ENCODE measurements at places on chromosomes 2 and 18. TPM values are rescaled to one million over a fixed set of nuclear protein-coding genes. Genes with fewer than 3 reads are reported as not detected.

DNA sequence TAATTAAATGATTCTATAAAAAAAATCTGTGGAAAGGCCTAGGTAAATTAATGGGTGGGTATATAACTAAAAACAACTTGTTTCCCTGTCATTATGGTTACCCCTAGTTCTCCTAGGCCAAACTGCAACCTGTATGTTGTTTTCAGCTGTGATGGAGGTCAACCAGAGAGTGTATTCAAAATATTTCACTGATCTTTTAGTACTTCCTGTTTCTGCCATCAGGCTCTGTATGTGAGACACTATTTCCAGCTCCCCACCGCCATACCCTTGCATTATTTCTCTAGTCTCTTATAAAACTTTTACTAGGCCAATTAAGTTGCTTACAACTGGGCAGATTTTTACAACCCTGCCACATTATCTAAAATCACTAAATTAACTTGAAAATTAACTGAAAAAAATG, 21.0 kb upstream of the CDKL4 start:
- no peak overlapping the region for H3K4me3 ChIP-seq
- no peaks in the 10 kb centered on the region for H3K4me1 ChIP-seq
- H3K27me3 ChIP-seq = no peaks in the 10 kb centered on the region
- no peak for DNase-seq

DNA sequence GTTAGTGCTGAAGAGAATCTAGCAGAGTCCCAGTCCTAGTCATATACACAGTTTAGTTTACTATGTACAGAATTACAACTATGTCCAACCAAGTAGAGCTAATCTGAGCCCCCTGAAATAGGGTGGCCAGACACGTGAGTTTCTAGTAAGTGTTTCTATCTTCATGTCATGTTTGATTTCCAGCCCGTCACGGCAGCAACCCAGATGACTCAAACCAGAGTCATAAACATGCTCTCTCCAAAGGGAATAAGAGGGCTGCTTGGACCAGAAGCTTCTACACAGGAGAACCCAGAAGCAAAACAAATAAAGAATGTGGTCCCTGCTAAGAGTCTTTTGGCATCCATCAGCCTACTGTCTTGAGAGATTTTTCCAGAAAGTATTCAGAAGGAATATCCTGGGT, 64.9 kb upstream of the WIPF1 start:
- H3K27me3 ChIP-seq = no peaks in the 10 kb centered on the region
- no peak for DNase-seq
- H3K27ac ChIP-seq = no peak overlapping the region
- H3K36me3 ChIP-seq = no peaks in the 10 kb centered on the region
- peaks cover 2% of the 10 kb centered on the region for H3K4me1 ChIP-seq

DNA sequence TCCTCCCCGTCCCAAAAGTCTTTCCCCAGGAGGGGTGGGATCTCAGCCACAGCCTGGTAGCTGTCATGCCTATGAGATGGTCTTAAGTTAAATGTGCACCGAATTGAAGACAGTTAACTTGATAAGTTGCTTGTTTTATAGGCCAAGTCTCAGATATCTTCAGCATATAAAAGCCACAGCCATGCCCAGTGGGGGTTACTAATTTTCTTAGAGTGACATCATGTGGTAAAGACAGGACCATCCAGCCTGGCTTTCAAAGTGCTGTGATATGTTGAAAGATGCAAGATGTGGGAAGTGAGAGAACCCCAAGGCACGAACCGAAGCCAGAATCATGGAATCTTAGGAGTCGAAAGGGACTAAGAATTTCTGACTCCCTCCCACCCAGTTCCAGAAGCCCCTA, 42.1 kb upstream of the FAM124B start:
- no peak overlapping the region for H3K27ac ChIP-seq
- H3K36me3 ChIP-seq = peaks cover 20% of the 10 kb centered on the region
- H3K4me1 ChIP-seq = no peaks in the 10 kb centered on the region
- H3K4me3 ChIP-seq = no peak overlapping the region
- H3K27me3 ChIP-seq = no peaks in the 10 kb centered on the region

DNA sequence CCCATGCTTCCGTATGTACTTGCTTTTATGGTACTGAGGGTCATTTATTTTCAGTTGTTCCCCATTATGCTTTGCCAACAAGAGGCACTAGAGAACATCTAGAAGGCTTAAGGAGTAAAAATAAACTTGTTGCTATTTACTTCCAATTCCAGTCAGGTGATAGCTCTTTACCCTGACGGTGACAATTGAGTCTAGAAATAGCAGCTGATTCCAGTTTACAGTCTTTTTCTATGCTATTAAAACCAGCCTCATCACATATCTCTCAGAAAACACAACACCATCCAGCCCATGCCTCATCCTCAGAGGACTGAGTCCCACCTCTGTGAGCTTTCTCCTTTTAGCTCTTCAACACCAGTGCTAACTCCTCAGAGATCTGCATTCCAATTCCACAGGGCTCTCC, 327.0 kb downstream of the GPD2 start:
- peaks cover 17% of the 10 kb centered on the region for H3K36me3 ChIP-seq
- no peak for DNase-seq
- H3K27ac ChIP-seq = no peak overlapping the region
- no peak overlapping the region for H3K4me3 ChIP-seq
- no peaks in the 10 kb centered on the region for H3K4me1 ChIP-seq

DNA sequence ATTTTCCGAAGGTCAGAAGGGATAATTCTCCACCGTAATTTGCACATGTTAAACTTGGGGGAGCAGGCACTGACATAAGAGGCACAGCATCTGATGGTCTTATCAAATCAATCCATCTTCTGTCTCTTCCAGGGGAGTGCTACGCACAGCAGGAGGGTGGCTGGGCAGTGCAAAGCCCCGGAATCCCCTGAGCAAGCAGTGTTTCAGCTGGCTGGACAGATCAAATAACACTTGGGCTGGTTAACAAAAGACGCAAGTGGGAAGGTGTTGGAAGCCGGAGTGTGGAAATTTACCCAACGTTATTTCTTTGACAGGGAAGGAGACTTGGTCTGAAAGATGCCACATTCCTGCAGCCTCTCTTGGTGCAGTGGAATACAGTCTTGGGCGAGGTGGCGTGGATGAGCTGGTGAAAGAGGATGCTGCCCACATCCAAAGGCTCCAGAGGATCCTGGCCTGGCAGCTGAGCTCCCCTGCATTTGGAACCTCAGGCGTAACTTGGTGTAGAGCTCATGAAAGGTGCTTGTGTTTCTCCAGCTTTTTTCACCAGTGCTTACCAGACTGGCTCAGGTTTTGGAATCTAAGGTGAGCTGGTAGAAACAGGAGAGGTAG, 103.0 kb downstream of the MAPK4 start:
- H3K27me3 ChIP-seq = no peaks in the 10 kb centered on the region
- no peak overlapping the region for H3K4me3 ChIP-seq
- no peak for DNase-seq
- peaks cover 7% of the 10 kb centered on the region for H3K36me3 ChIP-seq
- H3K27ac ChIP-seq = no peak overlapping the region
- H3K4me1 ChIP-seq = no peaks in the 10 kb centered on the region

DNA sequence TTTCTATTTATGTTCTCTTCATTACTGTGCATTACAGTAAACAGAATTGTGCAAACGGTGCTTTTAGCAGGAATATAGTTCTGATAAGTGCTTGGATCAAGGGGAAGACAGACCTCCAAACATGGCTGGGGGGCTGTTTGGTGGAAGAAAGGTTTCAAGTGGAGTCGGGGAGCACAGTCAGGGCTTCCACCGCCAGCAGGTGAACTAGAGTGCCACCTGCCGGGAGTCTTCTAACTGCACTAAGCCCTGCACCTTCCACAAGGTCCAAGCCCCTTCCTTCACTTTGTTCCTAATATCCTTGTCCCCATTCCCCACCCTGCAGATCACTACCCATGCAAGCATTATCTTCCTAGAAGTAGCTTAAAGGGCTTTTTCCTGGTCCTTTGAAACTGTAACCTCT, 11.1 kb downstream of the ONECUT2 start:
- H3K4me3 ChIP-seq = no peak overlapping the region
- H3K36me3 ChIP-seq = no peaks in the 10 kb centered on the region
- peak; percentile 62 for DNase-seq

DNA sequence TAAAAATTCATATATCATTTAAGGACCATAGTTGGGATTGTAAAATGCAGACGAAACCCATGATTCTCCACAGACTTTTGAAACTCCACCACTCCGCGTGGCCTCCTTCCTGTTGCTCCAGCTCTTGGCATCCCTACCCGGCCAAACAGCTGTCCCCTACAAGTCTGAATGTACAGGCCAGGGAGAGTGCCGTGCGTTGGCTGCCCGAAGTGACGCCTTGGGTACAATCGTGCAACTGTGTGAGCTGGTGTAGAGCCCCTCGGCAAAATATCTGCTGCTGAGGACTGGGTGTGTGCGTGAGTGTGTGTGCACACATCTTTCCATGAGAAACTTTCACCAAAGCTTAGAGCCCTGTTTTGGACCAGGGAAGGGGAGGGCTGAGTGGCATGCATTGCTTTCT, 43.8 kb upstream of the ZNF516 start:
- no peaks in the 10 kb centered on the region for H3K27me3 ChIP-seq
- DNase-seq = no peak
- H3K4me1 ChIP-seq = no peaks in the 10 kb centered on the region
- no peak overlapping the region for H3K4me3 ChIP-seq
- no peak overlapping the region for H3K27ac ChIP-seq

GRCh38 chr2:191786694-191787093, 60.2 kb downstream of the CAVIN2 start:
- no peaks in the 10 kb centered on the region for H3K4me1 ChIP-seq
- H3K36me3 ChIP-seq = no peaks in the 10 kb centered on the region
- H3K4me3 ChIP-seq = no peak overlapping the region
- H3K27ac ChIP-seq = no peak overlapping the region
- H3K27me3 ChIP-seq = no peaks in the 10 kb centered on the region

DNA sequence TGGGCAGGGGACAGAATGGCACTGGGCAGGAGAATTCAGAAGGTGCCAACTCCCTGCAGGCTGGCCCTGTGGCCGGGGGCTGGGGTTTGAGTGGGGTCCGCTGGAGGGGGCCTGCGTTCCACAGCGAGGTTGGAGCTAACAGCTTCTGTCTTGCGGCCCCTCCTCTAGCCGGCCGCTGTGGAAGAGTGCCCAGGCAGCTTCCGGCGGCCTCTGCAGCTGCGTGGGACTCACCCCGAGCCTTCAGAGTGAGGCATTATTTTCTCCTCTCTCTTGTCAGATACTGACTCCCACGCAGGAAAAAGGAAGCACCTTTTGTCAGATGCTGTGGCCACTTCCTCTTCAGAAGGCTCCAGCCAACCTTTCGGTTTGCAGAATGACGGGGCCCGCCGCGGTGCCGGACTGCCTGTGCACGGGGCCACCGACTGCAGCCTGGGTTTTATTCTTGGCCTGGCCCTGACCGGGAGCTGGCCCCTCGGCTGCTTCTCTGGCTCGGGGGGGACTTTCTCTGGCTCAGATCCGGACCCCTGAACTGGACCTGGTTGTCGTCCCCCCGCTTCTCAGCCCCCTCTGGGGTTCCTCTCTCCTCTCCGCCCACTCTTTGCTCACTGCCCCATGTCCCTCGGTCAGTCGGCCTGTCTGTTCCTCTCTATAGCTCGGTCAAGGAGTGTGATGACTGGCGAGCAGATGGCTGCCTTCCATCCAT, 40.1 kb downstream of the ARHGAP25 start:
- H3K27ac ChIP-seq = no peak overlapping the region
- no peaks in the 10 kb centered on the region for H3K27me3 ChIP-seq
- H3K4me3 ChIP-seq = no peak overlapping the region
- H3K36me3 ChIP-seq = no peaks in the 10 kb centered on the region
- DNase-seq = no peak

GRCh38 chr2:54397426-54397825, 58.7 kb upstream of the SPTBN1 start:
- no peaks in the 10 kb centered on the region for H3K36me3 ChIP-seq
- H3K27me3 ChIP-seq = no peaks in the 10 kb centered on the region
- H3K4me3 ChIP-seq = no peak overlapping the region
- no peaks in the 10 kb centered on the region for H3K4me1 ChIP-seq
- H3K27ac ChIP-seq = no peak overlapping the region

GRCh38 chr18:37612524-37613252, 47.1 kb upstream of the CELF4 start:
- peaks cover 7% of the 10 kb centered on the region for H3K36me3 ChIP-seq
- no peak for DNase-seq
- H3K27me3 ChIP-seq = no peaks in the 10 kb centered on the region
- H3K4me3 ChIP-seq = no peak overlapping the region
- no peak overlapping the region for H3K27ac ChIP-seq
- H3K4me1 ChIP-seq = no peaks in the 10 kb centered on the region

- no peak overlapping the region for H3K4me3 ChIP-seq
- no peak overlapping the region for H3K27ac ChIP-seq
- no peaks in the 10 kb centered on the region for H3K36me3 ChIP-seq
- no peaks in the 10 kb centered on the region for H3K4me1 ChIP-seq
Observed at GRCh38 chr18:78406743-78407465, 572.7 kb upstream of the SALL3 start.

DNA sequence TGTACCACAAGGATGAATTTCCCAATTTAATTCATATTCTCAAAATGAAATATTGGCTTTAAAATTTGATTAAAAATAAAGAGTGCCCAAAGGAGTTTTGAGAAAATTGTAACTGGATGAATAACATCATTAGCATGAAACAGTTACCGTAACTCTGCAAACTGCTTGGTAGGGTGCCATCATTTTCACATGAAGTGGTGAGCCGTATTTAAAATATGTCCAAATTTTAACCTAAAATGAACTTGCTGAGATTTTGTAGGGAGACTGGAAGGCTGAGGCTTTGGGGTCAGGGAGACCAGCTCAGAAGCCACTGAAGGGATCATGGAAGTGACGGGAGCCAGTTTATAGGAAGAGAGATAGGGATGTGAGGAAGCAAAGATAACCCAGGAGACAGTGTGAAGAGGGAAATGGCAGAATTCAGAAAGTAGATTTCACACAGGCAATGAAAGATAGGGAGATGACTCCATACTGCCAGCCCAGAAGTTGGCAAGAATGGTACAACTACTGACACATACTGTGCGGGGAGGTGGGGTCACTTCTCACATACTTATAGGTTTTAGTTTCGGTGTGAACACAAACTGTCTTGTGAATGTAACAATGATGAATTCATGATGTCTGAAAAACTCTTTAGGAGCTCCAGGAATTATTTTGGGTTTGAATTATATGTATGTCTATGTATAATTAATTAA, 53.8 kb downstream of the EFEMP1 start:
- no peak overlapping the region for H3K27ac ChIP-seq
- no peaks in the 10 kb centered on the region for H3K4me1 ChIP-seq
- H3K27me3 ChIP-seq = no peaks in the 10 kb centered on the region
- no peak for DNase-seq
- no peak overlapping the region for H3K4me3 ChIP-seq

- no peaks in the 10 kb centered on the region for H3K27me3 ChIP-seq
- no peak overlapping the region for H3K4me3 ChIP-seq
- no peak for DNase-seq
- H3K27ac ChIP-seq = no peak overlapping the region
Observed at GRCh38 chr2:225600865-225601264, 201.4 kb downstream of the NYAP2 start.

GRCh38 chr2:51297488-51297887, 265.6 kb upstream of the NRXN1 start:
- H3K4me1 ChIP-seq = no peaks in the 10 kb centered on the region
- H3K27ac ChIP-seq = no peak overlapping the region
- H3K27me3 ChIP-seq = no peaks in the 10 kb centered on the region
- no peaks in the 10 kb centered on the region for H3K36me3 ChIP-seq
- DNase-seq = no peak

The LRRC30 gene
- total RNA-seq = not detected

The ARHGEF4 gene
- 12.6 TPM for total RNA-seq

The TMEM247 gene
- not detected for total RNA-seq

The SDC1 gene
- 22.3 TPM for total RNA-seq

The ATF2 gene
- 34.9 TPM for total RNA-seq

The ALK gene
- total RNA-seq = not detected

The MORN2 gene
- 6.7 TPM for total RNA-seq
